ENCODE measurements at places on chromosomes 12 and 14.

DNA sequence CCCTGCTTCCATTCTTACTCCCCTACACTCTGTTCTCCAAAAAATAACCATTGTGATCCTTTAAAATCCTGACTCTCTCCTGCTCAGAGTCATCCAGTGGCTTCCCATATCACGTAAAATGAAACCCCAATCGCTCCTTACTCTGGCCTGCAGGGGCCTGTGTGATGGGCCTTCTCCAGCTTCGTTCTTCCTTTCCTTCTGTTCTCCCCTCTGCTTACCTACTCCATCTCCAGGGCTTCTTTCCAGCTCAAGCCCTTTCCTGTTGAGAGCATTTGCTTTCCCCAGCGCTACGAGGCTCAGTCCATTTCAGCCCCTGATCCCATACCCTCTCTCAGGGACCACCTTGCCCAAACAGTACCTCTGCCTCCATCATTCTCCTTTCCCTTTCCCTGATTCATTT is 144.4 kb upstream of the ARHGAP5 start:
- no peak for DNase-seq

DNA sequence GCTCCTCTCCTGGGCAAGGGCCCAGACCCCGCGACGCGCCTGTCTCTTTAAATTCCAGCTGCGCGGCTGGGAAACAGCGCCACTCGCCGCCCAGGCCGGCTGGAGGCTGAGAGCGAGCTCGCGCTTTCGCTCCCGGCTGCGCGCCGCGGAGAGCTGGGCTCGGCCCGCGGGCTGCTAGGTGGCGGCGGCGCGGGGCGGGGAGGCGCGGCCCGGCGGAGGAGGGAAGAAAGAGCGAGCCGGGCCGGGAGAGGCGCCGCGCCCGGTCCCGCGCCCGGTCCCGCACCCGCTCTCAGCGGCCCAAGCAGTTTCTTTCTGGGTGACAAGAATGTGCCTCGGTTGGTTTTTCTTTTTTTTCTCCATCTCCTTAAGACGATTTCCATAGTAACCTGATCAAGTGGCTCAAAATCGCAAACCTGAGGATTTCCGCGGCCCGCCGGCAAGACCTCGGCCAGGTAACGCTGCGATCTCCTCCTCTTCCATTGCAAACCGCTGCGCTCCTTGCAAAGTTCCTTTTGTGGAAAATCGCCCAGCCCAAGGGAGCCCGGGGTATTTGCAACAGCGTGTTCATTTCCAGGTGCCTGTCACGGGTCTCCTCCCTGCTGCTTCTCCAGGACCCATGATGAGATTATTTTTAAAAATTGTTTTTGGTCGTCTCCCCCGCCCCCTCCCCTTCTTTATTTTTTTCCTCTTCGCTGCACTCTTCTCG is 259.5 kb upstream of the E2F7 start:
- DNase-seq: no peak

GRCh38 chr14:105913861-105914260 is 387.5 kb downstream of the TMEM121 start:
- DNase-seq: no peak

DNA sequence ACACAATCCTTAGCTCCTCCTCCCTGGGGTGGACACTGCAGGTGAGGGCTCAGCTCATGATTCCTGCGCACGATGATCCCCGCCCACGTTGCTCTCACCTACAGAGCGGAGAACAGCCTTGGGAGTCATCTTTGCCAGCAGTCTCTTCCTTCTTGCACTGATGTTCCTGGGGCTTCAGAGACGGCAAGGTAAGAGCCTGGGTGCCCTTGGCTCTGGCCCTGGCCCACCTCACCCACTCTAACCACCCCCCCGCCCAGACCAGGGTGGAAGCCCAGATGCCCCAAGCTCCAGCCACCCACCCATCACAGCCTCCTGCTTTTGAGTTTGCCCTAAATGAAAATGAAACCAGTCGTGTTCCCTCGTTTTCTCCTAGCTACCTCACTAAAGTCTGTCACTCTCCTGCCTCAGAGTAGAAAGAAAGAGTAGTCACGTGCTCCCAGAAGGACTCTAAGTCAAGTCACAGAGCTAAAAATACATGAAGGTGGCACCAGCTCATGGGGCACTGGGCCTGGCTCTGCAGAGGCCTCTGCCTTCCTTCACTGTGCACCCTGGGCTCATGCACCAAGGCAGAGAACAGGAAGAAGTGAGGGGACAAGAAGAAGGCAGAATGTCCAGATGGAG is 9.0 kb downstream of the TAPBPL start:
- DNase-seq: no peak

GRCh38 chr12:24861766-24862540 is 86.9 kb downstream of the BCAT1 start:
- no peak for DNase-seq
